Activated CD8-positive, alpha-beta memory T cell treated with anti-CD3 and anti-CD28 coated beads for 4 hours (primary cell): ENCODE measurements at places on chromosomes 5 and 9.

GRCh38 chr9:69104830-69105527, 69.1 kb upstream of the TJP2 start:
- DNase-seq = no peak

GRCh38 chr9:107214915-107215314, 68.2 kb upstream of the RAD23B start:
- no peak for DNase-seq

GRCh38 chr9:77759391-77759790, 111.3 kb upstream of the GNA14 start:
- DNase-seq = no peak

GRCh38 chr5:32274548-32275395, 38.0 kb downstream of the MTMR12 start:
- no peak for DNase-seq

- DNase-seq = no peak
Observed at GRCh38 chr9:108783326-108783725, 72.5 kb downstream of the ACTL7B start.

GRCh38 chr5:177103523-177104253, 17.0 kb downstream of the FGFR4 start:
- DNase-seq = no peak

GRCh38 chr9:1170918-1171317, 120.8 kb downstream of the DMRT2 start:
- no peak for DNase-seq

DNA sequence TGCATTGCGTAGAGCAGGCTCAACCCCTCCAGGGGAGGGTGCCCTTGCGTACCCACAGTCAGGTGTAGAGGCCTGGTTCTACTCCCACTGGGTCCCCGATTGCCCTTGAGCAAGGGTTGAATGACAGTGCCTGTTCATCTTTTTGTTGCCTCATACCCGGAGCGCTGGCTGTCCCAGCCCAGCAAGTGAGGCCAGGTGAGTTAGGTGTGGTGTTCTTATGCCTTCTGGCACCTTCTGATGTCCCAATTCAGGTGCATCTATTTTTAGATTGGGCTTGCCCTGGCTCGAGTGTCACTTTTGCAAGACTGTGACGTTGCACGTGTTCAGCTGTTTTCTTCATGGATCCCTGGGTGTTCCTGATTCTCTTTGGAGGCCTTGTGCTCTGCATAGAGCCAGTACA, 257.8 kb downstream of the GOLPH3 start:
- no peak for DNase-seq

DNA sequence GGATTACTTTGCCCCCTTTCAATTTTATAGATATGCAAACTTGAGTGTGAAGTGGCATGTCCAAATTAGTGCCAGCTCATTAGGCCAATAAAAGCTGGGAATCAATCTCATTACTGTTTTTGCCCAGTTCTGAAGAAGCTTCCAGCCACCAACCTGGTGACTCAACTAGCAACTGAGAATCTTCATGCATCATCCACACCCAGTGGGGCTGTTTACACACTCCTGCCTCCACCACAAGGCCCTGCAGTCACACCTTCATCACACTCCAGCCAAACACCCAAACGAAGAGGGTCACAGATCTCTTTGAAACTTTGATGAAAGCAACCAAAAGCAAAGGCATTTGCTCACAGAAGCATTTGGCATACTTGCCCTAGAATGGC, 41.3 kb upstream of the S1PR3 start:
- DNase-seq = no peak

- DNase-seq = no peak
Observed at GRCh38 chr9:29640507-29640906, 2067.2 kb upstream of the C9orf72 start.

- DNase-seq = no peak
Observed at GRCh38 chr9:93549611-93550010, 26.8 kb upstream of the PHF2 start.

DNA sequence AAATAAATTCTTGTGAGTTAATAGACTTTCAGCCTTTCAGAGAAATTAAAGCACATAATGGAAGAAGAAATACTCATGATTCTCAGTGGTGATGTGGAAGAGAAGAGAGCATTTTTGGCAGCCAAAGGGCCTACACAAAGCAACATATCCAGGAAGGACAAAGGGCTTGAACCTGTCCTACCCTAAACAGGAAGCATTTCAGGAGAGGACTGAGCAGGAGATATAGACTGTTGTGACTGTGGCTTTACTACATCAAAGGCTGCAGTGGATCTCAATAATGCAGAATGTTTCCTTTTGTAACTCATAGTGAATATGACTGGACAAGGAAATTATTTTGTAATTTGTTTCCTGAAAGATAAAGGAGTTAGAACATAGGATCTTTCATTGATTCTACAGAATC, 1.3 kb upstream of the PARP8 start:
- DNase-seq = no peak

DNA sequence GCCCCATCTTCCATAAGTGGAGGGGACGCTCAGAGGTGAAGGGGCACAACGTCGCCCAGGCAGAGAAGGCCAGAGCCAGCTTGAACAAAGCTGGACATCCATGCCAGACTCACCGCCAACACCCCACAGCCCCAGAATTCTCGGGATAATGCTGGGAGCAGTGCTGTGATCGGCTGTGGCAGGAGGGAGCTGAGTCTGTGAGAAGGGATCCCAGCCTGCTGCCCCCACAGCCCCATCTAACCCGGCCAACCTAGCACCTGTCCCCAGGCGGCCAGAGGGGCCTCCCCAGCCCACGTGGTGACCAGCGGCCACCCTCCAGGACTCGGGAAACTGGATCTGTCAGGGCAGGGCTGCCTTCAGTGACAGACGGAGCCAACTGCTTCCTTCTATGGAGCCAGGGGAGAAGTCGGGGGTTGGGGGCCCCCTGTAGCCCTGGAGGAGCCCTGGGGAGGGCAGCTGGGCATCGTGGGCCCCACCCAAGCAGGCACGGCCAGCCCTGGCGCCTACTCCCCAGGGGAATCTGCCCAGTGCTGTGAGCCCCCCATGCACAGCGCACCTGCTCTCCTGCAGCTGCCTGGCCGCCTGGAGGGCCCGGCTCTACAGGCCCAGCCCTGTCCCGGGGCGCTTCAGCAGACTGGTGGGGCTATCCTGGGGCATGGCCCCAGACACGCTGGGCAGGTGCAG, 6.0 kb downstream of the BRD3 start:
- no peak for DNase-seq

- no peak for DNase-seq
Observed at GRCh38 chr9:111678293-111678692, 16.9 kb downstream of the GNG10 start.

DNA sequence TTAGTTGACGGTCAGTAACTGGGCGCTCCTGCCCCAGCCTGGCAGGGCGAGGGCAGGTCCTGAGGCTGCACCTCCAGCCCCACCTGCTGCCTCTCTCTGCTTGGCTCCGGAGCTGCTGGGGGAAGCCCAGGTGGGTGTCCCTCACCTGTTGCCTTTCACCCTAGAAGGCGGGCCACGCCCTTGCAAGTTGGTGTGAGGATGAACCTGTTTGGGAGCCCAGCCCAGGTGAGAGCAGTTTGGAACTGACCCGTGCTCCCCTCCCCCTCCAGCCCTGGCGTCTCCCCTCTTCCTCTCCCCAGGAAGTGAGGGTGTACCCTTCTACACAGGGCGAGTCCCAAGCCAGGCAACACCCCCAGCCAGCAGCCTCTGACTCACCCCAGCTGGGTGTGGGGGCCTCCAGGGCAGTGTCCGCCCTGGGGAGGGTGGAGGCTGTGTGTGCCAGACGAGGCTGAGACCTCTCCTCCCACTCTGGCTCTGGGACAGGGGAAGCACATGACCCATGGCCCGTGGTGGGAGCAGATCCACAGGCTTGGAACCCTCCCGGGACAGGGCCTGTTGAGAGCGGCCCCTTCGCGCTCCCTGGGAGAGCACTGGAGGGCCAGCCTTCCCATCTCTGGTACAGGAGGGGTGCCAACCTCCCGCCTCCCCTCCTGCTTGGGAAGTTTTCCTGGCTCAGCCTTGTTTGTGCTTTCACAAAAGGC, 10.4 kb downstream of the LRRC8A start:
- no peak for DNase-seq

GRCh38 chr5:83865579-83865978, 144.9 kb upstream of the HAPLN1 start:
- no peak for DNase-seq

- DNase-seq = no peak
Observed at GRCh38 chr5:136329484-136330190, 35.7 kb downstream of the TRPC7 start.

DNA sequence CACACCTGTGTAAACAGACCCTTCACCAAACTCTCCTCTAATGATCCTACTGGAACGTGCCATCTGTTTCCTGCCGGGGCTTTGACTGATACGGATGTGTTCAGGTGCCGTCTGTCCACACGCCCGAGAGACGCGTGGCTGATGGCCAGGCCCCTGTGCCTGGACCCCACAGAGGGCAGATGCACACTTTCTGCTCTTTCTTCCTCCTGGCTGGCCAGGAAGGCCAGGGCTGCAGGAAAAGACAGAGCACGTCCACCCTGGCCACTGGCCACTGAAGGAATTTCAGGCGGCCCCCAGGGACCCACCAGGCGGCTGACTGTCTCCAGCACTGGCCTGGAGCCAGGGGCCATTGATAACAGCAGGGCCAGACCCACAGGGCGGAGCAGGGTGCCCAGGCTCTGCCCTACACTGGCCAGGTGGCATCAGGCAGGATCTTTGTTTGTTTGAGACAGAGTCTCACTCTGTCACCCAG, 3.6 kb upstream of the ENG start:
- DNase-seq = no peak

DNA sequence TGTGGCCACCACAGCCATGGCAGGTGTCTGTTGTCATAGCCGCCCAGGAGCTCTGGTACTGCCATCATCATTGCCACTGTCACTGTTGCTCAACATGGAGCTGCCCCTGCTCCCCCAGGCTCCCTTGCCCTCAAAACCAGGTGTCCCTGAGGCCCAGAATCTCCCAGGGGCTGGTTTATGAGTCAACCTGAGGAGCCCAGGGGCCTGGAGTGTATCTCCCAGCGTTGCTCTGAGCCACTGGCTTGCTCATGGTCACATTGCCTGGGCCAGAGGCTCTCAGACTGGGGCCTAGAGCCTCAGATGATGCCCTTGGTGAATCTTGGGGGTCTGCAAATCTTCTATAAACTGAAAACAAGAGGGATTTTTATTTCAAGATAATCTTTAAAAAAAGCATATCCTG, 24.7 kb upstream of the TBC1D2 start:
- DNase-seq = no peak

GRCh38 chr5:55856516-55857246, 5.5 kb downstream of the IL31RA start:
- no peak for DNase-seq

DNA sequence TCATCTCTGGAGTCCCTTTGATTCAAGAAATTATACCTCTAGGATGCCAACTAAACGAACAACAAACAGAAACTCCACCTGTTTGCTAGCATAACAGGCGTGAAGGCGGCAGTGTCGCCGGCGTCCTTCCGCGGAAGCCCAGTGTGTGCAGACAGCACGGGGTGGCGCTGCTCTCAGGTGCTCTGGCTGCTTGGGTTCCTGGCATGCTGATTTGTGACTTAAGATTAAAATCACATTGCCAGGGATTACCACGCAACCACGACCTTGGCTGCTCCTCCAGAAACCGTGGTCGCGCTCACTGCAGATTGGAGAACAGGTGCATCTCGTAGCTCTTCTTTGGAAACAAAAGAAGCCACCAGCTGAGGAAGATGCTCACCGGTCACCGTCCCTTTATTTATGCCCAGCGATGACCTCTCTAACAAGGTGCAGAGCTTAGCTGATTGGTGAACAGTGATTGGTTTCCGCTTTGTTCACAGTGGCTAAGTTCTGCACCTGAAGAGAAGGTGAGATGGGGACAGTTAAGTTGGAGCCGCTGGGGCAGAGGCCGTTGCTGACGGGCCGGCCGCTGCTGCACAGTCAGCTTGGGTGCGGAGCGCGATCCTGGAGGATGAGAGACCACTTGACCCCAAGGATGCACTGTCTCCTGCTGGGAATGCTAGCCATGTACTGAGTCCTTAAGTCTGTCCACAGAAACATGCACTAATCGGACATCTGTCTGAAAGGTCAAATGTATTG, 232.3 kb downstream of the FANCC start:
- DNase-seq = no peak

DNA sequence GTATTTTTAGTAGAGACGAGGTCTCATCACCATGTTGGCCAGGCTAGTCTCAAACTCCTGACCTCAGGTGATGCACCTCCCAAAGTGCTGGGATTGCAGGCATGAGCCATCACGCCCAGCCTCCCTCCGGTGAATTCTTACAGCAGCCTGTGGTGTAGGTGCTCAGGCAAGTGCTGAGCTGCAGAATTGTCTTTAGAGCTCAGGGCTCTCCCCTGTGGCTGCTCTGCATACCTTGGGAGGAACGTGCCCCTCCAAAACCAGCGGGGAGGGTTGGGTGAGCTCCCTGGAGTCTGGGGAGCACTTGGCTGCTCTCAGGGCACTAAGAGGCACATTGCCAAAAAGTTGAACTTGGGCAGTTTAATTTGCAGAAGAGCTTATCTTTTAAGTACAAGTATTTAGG, 29.4 kb downstream of the SECISBP2 start:
- DNase-seq = no peak

- DNase-seq = no peak
Observed at GRCh38 chr9:127212453-127212852, 52.1 kb upstream of the GARNL3 start.

- DNase-seq = no peak
Observed at GRCh38 chr9:114316605-114317230, 6.2 kb upstream of the ORM1 start.

DNA sequence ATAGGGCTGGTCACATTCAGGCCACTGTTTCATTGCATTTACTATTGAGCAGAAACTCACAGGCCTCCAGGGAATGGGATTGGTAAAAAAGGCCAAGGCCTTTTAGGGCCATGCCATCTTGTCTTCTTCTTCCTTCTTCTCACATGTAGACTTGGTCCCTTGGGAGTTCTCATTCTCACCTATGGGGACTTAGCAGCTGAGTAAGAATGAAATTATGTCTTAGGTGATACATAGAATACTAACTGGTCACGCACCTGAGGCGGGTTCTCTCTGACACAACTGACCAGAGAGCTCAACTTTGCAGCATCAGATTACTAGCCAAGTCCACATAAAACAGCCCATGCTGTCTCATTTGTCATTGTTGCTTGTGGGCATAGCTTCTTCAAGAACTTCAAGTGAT, 641.8 kb downstream of the EFNA5 start:
- DNase-seq = no peak
